ENCODE measurements at places on chromosomes 5 and 9.

GRCh38 chr5:149152317-149152746, 11.0 kb downstream of the ABLIM3 start:
- no peak for DNase-seq

- no peak for DNase-seq
These were observed 124.3 kb upstream of the PITX1 start for GRCh38 chr5:135158314-135158697.

DNA sequence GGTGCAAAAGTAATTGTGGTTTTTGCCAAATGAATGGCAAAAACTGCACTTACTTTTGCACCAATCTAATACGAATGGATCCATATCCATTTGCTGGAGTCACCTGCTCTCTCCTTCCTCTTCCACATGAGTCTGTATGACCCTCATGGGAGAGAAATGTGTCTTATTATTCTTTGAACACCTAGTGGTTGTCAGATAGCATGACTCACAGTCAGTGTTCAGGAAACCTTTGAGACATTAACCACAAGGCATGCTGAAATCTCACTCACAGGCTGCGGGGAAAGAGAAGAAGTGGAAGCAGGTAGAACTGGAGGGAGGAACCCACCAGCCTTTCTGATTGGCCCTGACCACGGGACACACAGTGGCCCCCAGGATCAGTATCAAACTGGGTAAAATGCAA, 222.8 kb upstream of the KLF4 start:
- DNase-seq = no peak

GRCh38 chr9:94980947-94981722, 254.6 kb downstream of the AOPEP start:
- no peak for DNase-seq

DNA sequence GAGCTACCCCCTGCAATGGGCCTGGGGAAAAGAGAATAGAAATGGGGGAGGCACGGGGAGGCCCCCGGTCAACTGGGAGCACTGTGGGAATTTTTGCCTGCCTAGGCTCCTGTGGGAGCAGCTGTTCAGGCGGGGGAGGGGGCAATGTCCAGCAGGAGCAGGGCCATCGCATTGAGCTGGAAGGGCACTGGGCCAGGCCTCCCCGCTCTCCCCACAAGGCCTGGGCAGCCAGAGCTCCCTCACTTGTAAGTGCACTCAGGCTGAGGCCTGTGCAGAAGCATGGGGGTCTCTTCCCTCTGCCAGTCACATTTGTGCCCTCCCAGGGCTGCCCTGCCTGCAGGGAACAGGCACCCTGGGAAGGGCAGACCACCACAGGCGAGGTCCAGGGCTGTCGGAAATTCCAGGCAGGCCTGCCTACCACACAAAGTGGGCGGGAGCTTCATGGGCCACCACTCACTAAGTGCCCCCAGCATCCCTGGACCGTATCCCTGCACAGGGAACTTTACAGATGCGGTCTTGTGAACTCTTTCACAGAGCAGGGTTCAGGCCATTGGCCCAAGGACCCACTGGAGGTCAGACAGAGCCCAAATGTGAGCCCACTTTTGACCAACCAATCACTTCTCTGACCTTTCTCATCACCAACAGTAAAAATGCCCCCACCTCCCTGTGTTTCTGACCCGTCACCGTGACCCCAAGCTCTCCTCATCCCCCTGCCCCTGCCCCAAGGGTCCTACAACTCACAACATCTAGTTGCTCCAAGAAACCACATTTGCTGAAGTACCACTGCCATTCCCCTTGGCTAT, 1.0 kb upstream of the CFAP157 start:
- DNase-seq = no peak

DNA sequence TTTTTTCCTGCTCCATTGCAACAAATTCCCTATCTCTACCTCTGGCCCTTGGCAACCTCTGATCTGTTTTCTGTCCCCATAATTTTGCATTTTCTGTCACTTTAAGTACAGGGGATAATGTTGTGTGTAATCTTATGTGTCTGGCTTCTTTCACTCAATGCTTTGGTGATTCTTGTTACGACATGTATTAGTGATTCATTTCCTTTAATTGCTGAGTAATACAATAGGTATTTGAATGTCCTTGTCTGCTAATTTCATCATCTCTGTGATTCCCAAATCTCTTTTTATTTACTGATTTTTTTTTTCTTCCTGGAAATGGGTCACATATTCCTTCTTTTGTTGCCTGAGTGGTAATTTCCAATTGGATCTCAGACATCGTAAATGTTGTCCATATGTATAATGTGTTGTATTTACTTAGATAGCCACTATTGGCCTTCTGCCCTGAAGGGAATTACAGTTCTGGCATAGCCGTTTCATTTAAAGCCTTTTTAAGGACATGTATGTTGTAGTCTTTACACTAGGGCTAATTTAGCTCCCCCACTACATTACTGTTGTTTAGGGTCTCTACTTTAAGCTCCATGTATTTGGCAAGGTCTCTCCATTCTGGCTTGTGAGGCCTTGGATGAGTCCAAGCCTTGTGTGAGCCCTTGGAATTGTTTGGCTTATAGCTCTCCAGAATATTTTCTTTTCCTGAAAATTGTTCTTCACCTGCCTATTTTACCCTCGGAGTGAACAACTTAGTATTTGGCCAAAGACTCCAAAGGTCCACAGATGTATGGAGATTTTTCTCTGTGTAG, 683.8 kb downstream of the LRRC70 start:
- no peak for DNase-seq

GRCh38 chr9:3074247-3074646, 230.4 kb upstream of the PUM3 start:
- DNase-seq = no peak

GRCh38 chr9:88721025-88721424, 186.0 kb downstream of the NXNL2 start:
- DNase-seq = no peak

DNA sequence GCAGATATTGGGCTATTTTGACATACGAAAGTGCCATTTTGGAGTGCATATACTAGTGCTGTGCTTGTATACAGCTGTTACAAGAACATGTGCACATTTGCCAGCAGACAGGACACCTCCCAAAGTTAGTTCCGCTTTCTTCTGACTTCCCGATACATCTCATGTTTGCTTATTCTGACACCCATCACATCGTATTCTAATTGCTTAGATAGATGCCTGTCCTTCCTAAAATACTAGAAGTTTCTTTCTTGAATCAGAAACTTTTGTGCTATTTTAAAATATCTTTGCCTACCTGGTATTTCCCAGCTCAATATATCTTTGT, 177.8 kb downstream of the TTLL11 start:
- no peak for DNase-seq

- no peak for DNase-seq
These were observed 11.7 kb upstream of the INPP5E start for GRCh38 chr9:136451221-136451877.

DNA sequence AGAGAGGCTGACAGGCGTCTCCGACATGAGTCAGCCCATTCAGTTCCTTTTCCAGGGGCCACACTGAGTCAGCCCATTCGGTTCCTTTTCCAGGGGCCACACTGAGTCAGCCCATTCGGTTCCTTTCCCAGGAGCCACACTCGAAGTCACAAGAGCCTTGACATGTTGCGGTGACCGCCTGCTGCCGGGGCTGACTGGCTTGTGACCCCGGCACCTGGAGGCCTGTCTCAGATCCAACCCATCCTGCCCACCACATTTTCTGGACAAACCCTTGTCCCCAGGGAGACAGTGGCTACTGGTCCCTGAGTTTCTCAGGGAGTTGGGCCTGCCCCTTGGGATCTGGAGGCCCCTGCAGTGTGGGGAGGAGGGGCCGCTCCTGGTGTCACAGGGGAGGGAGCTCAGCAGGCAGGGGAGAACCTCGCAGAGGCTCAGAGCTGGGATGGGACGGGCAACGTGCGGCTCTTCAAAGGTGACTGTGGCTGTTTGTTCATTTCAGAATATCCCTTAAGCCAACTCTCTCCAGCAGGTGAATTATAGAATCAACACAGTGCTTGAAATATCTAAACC, 40.5 kb upstream of the LPCAT1 start:
- DNase-seq = no peak

DNA sequence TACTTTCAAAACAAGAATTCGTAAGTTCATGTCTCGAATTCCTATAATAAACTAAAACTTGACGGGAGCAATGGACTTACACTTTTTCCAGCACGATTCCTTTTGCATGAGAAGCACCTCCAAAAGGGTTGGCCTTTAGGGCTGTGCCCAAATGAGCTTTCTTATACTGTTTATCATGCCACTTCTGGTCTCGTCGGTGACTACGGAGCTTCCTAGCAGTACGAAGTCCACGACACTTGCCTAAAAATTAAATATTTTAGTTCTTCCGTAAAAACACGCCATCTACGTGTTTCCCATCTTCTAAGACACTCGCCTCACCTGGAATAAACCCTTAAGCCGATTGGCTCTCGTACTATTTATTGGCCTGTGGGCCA, 554 bp downstream of the RPS23 start:
- no peak for DNase-seq

DNA sequence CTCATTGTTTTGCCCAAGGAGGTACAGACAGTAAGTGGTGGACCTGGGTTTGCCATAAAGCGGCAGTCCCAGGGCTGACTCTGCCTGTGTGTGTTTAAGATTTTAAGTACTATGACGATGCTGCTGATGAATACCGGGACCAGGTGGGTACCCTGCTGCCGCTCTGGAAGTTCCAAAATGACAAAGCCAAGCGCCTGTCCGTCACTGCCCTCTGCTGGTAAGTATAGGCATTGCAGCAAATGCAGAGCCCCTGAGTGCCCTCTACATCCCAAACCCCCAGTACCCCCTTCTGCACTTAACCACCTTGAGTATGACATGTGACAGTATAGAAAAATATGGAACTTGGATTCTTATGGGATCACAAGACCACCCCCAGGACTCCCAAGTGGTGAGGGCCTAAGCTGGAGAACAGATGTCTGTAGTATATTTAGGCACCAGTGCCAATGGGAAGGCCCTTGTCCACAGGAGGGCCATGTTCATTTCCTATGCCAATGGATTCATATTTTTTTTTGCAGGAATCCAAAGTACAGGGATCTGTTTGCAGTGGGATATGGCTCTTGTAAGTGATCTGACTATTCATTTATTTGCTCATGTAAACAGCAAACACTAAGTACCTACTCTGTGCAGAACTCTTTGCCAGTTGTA, 22.0 kb downstream of the ENHO start:
- DNase-seq = peak; percentile 16

DNA sequence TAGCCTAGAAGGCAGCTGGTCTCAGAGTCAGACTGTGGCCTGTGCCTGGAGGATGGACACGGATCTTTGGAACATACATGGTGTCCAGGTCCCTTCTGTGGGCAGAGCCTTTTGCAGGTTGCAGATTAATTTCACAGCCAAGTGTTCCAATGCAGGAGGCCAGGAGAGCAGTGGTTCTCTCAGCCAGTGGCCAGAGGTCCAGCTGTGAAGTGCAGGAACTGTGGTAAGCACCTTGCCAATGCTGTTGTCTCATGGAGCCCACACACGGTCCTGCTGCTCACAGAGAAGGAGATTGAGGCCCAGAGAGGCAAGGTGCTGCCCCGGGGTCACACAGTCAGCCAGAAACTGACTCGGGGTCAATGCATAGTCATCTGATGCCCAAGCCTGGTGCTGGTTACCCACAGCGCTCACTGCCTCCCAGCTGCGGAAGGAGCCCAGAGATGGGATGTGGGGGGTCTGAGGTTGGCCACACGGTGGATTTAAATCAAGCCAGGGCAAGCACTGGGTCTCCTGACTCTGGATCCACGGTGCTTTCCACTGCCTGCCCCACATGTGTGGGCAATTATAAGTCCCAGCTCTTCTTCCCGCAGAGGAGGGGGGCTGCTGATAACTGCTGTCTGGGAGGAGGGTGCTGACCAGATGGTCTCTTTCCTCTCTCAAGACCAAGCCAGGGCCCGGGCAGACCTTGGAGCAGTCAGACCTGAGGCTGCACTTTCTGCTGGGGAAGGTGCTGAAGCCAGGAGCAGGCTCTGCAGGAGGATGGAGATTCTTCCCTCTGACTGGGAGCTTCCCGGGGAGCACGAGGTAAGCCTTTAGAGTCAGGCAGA, 2.8 kb downstream of the PDGFRB start:
- no peak for DNase-seq

GRCh38 chr5:54175-54730, 37.7 kb upstream of the PLEKHG4B start:
- no peak for DNase-seq

DNA sequence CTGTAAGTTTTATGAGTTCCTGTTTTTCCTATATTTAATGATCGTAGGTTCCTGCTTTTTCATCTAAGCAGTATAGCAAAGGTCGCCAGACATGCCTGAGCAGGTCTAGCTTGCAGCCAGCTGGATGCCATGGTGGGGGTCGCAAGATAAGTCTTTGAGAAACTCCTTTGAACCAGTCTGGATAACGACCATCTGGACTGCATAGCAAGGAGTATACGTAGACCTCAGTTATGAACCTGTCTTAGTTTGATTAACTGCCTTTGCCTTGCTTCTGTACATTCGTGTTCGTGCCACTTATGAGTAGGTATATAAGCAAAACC, 8.4 kb upstream of the SPATA31E1 start:
- DNase-seq = no peak

DNA sequence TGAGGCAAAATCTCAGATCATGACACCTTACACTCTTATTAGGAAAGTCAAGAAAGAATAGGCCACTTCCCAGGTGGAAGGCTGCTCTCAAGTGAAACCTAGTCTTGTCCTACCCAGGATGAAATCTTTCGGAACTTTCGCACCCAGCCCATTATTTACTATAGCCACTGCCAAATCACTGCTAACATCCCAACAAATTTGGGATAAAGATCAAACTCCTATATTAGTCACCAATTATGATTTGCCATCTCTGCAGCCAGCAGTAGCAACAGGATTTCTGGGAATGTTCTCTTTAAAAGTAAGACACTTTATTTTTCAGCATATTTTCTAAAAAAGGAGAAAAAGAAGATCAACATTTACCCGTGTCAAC, 224.6 kb downstream of the GAS1 start:
- no peak for DNase-seq

DNA sequence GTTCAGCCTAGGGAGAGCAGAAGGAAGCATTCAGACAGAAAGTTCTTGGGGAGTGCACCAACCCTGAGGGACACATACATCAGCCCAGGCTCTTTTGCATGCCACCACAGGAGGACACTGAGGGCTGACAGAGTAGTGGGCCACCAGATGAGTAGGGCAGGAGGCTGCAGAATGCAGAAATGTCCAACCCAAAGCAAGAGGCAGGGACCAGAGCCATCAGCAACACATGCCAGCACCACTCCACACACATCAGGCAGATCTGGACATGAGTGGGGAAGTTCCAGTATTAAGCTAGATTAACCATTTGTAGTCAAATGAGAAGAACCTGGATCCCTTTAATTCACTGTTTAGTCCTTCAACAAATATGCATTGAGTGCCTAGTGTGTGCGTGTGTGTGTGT, 35.7 kb upstream of the OTULINL start:
- no peak for DNase-seq

- DNase-seq = no peak
These were observed 2.6 kb downstream of the IRX1 start for GRCh38 chr5:3598207-3598606.

DNA sequence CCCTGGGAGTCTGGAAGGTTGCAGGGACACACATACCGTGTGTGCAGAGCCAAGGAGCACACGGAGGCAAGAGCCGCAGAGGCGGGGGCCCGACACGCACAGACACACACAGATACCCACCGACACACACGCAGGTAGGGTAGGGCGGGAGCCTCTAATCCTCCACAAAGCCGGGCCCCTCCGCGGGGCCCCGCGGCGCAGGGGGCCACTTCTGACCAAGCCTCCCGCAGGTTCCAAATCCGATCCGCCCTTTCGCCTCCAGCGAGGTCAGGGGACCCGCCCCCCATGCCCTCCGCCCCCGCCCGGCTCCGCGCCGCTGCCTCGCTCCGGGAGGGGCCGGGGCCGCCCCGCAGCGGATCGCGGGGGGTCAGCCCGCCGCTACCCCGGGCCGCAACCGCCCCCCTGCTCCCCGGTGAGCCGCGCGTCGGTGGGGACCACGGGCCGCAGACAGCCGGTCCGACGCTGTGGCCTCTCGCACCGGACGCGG, 1.4 kb upstream of the LMX1B start:
- DNase-seq = no peak
